Sciatic nerve (tissue), 2 donors: ENCODE measurements at places on chromosomes 7 and 10.

DNA sequence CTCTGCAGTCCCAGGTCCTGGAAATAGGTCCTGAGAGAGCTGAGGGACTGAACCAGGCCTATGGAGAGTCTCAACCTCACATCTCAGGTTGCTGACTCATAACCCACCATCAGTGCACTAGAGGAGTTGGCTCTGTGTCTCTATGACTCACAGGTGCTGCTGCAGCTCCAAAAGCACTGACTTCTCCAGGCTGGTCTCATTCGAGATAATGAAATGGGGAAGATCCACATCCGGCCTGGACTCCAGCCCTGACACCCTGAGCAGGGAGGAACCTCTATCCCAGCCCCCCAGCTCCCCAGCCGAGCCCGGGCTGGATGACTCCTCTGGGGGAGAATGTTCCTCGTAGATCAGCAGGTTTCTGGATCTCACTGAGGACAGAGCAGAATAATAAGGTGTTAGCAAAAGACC lies 35.5 kb upstream of the DGKI start:
- DNase-seq, result no peak

GRCh38 chr7:143487566-143487965 lies 9.9 kb downstream of the TAS2R41 start:
- peak; percentile 74 for DNase-seq

DNA sequence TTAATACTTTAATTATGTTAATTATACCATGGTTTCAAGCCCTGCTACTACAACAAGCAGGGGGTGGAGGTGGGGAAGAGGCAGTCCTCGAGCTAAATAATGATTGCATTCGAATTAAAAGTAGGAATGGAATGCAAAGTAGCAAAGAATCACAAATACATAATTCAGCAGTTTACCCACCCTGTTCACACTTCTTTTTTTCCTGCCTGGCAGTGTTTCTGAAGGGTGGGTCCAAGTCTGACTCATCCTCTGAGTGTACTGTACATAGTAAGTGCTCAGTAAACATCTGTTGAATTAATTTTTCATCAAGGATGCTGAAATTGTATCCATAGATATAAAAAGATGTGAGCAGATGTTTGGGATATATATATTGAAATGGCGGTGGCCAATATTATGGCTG lies 778.8 kb downstream of the LRMDA start:
- no peak for DNase-seq

DNA sequence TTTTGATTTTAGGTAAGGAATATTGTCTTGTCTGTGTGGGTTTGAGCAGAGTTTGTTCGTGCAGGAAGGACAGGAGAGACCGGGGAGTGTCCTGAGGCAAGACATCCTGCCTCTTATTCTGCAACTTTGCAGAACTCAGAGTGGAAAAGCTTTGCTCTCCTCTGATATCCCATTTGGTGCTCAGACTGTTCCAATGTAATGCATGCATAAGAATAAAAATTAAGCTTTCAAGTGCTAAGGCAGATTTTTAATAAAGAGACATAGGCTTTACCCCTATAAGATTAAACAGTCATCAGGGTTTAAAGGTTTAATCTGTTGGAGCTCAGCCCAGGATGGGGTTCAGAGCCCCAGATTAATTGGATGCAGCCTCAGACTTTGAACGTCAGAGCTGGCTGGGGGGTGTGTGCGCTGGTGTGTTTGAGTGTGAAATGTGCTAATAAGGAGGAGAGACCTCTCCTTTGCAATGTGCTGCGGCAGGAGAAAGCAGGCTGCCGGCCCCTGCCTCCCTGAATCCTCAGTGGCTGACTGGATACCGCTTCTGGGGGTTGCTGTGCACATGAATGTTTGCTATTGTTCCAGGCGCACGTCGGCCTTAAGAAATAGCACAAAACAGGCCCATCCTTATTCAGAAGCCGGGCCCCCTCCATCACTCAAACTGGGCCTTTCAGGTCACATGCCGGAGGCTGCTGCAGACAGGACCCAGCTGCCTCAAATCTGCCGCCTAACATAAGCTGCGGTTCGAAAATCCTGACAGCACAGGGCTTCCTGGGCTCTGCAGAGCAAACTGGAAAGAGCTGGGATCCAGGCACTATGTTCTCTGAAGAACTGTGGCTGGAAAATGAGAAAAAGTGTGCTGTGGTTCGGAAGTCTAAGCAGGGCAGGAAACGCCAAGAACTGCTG lies 84.1 kb upstream of the PRR15 start:
- DNase-seq, result no peak

DNA sequence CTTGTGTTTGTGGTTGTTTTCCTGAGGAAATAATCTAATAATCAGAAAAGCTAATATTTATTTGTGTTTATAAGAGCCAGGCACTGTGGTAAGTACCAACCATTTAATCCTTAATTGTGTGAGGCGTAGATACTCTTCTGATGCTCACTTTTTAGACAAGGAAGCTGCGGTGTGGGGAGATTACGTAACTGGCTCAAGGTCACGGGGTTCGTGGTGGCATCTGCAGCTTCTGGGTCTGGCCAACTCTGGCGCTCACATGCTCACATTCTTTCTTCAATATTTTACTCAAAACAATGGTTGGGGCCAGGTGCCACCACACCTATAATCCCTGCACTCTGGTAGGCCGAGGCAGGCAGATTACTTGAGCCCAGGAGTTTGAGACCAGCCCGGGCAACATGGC lies 77.6 kb downstream of the RALA start:
- peak; percentile 66 for DNase-seq

- no peak for DNase-seq
Measured at GRCh38 chr10:125419831-125420230, 259.5 kb upstream of the CTBP2 start.

GRCh38 chr7:50310956-50311355 lies 6.4 kb downstream of the IKZF1 start:
- no peak for DNase-seq

DNA sequence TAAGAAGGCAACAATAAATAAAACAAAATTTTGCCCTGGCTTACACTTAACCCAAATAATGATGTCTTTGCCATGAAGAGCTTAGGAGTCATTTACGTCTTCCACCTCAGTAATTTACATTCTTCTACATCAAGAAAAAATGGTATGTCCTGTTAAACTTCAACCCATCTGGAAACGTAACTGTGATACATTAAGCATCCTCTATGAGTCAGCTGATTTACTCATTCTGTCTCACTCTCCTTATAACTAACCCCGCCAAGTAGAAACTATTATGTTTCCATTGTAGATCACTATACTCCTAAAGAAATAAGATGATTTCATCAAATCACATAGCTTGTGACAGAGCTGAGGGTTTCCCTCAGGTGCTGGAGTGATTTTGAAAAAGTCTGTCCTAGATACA lies 330.7 kb downstream of the CDC14C start:
- DNase-seq, result no peak

GRCh38 chr7:37411444-37412034 lies 37.1 kb downstream of the ELMO1 start:
- DNase-seq, result no peak
